NCI-H524 treated with DMSO at 0.1 percent for 48 hours (cell line): ENCODE measurements at places on chromosomes 2 and 18.

GRCh38 chr2:88658881-88659537, 31.7 kb upstream of the EIF2AK3 start:
- no peak for DNase-seq

GRCh38 chr2:43119303-43119702, 107.1 kb downstream of the ZFP36L2 start:
- DNase-seq, result no peak

DNA sequence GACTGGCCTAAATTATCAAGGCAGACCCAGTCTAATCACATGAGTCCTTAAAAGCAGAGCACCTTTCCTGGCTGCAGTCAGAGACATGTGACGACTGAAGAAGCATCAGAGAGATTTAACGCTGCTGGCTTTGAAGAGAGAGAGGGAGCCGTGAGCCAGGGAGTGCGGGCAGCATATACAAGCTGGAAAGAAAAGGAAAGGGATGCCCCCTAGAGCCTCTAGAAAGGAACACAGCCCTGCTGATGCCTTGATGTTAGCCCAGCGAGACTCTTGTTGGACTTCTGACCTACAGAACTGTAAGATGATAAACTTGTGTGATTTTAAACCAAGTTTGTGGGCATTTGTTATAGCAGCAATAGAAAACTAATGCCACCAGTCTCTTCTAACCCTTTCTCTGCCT, 58.1 kb downstream of the HEATR5B start:
- DNase-seq, result no peak

- DNase-seq, result no peak
These were observed 18.8 kb upstream of the KIDINS220 start for GRCh38 chr2:8856176-8856575.

- no peak for DNase-seq
These were observed 413.8 kb downstream of the RAD51AP2 start for GRCh38 chr2:17104454-17104853.

DNA sequence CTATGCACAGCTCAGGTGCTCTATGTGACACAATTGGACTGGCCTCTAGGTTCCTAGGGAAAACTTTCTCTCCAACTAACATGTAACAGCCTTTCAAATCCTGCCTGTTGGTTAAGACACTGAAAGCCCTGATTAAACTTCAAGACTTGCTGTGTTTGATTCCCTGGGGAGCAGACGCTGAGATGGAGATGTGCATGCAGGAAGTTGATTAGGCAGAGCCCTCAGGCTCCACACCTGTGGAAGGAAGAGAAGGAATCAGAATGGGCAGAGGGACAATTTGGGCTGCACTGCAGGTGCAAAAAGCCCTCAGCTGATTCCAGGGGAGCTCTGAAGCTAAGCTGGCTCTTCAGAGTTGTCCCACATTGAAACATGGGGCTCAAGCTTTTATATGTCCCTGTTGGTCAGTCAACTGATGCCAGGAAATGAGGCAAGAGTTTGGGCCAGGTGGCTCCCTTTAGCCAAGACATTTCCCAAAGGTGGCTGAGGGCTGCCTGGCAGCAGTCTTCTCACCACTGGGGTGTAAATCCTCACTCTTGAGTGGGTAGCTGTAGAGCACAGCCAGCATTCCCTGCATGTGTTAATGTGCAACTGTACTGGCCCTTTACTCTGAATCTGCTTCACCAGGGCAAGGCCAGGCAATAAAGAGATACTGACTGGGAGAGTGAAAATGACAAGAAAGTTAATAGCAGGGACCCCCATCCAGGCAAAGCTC, 199.5 kb upstream of the DDX18 start:
- DNase-seq, result no peak

DNA sequence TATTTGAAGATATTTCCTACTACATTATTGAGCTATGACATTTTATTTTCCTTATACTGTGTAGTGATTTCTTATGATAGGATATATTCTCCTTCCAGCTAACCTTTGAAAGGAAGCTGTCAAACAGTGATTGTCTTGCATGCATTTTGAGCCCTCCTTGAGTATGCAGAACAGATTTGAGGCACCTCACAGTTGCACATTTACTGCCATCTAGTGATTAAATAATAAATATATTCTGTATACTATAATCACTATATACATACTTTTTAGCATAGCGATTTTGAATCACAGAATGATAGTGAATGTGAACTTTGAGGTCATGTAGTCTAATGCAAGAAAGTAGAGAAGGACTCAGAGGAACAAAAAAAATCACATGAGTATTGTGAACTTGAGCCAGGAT, 268.4 kb upstream of the CDH19 start:
- DNase-seq, result no peak

- no peak for DNase-seq
These were observed 86.6 kb downstream of the POLR1A start for GRCh38 chr2:86019121-86019520.

- DNase-seq, result no peak
These were observed 311.9 kb downstream of the NRXN1 start for GRCh38 chr2:50719837-50720696.

- DNase-seq, result no peak
These were observed 321.7 kb upstream of the REV1 start for GRCh38 chr2:99811544-99811943.

GRCh38 chr2:232521959-232522622, 1.9 kb downstream of the PRSS56 start:
- no peak for DNase-seq

- no peak for DNase-seq
These were observed 77.2 kb upstream of the TXNDC2 start for GRCh38 chr18:9808295-9809241.

- DNase-seq, result no peak
These were observed 45.9 kb downstream of the ST6GAL2 start for GRCh38 chr2:106839849-106840595.

- no peak for DNase-seq
These were observed 40.6 kb downstream of the KIAA2012 start for GRCh38 chr2:202113571-202114142.

- no peak for DNase-seq
These were observed 40.4 kb downstream of the GRHL1 start for GRCh38 chr2:9991829-9992273.

GRCh38 chr18:46759890-46760289, 3.0 kb upstream of the ST8SIA5 start:
- DNase-seq, result peak; percentile 54

DNA sequence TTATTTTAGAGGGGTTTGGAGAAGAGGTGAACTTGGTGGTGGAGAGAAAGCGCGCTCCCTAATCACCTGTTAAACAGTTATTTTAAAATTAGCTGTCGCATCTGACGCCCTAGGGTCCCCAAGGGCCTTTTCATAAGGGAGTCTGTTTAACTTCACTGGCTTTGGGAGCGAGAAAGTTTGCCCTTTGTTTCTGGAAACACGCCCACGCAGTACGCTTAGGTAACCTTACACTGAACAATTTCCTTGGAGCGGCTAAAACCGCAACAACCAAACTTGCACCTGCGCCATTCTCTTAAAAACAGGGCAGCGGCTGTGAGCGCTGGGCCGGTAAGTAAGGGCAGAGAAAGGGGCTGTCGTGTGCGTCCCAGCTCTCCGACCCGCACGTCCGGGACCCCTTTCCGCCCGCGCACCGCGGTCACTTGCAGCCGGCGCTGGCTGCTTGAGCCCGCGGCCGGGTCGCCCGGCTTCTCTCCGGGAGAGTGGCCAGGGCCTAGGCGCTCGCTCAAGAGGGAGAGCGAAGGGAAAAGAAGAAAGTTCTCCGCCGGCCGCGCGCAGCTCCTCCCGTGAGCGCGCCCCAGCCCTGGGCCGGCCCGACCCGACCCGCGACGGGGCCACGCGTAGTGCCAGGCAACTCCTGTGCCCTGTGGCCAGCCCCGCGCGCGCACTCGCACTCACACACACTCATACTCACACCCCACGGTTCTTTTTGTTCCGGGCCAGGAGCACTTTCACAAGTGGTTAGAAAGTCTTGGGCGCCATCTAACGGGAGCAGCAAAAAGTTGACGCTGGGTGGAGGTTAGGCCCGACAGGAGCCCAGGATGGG, 19.2 kb downstream of the POU3F3 start:
- DNase-seq, result peak; percentile 37

- DNase-seq, result no peak
These were observed 89.9 kb downstream of the OXER1 start for GRCh38 chr2:42673989-42674579.

GRCh38 chr2:207107131-207107530, 58.6 kb downstream of the KLF7 start:
- no peak for DNase-seq

DNA sequence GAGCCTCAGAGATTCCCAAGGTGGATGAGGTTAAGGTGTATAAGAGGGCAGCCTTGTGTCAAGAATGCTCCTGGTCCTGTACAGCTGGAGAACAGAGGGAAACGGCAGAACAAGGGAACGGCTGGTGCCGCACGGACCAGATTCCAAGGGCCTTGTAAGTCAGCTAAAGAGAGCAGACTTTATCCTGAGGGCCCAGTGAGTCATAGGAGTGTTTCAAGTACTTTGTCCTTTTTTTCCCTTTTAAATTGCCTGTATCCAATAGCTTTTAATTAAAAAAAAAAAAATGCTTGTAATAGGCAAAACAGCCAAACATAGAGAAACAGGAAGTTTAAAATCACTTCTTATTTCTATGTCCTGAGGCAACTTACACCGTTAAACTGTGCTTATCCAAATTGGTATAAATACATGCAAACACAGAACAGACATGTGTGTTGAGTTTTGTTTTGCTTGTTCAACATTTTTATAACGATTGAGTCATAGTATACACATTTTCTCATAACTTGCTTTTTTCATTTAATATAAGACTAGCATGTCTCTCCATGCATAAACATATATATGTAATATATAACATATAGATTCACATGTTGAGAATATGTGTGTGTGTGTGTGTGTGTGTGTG, 42.1 kb upstream of the EVA1A start:
- DNase-seq, result no peak

- DNase-seq, result no peak
These were observed 14.5 kb downstream of the PDCD1 start for GRCh38 chr2:241844066-241844728.

- DNase-seq, result no peak
These were observed 92.1 kb downstream of the ZNF385B start for GRCh38 chr2:179769323-179769722.

DNA sequence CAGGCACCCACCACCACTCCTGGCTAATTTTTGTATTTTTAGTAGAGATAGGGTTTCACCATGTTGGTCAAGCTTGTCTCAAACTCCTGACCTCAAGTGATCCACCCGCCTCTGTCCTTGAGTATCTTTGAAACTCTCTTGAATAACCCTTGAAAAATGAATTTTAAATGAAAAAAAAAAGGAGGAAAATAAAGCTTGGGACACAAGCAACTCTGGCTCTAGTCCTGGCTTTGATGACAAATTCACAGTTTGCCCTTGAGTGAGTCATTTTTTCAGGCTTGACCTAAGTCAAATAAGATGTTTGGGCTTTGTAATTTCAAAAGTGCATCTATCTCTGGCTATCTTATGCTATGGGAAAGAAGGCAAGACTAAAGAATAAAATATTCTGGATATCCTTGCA, 79.0 kb upstream of the TRIB2 start:
- no peak for DNase-seq

GRCh38 chr2:65392609-65393008, 39.8 kb downstream of the SPRED2 start:
- no peak for DNase-seq

- peak; percentile 34 for DNase-seq
These were observed 244.6 kb downstream of the BCL2 start for GRCh38 chr18:63074981-63075404.

DNA sequence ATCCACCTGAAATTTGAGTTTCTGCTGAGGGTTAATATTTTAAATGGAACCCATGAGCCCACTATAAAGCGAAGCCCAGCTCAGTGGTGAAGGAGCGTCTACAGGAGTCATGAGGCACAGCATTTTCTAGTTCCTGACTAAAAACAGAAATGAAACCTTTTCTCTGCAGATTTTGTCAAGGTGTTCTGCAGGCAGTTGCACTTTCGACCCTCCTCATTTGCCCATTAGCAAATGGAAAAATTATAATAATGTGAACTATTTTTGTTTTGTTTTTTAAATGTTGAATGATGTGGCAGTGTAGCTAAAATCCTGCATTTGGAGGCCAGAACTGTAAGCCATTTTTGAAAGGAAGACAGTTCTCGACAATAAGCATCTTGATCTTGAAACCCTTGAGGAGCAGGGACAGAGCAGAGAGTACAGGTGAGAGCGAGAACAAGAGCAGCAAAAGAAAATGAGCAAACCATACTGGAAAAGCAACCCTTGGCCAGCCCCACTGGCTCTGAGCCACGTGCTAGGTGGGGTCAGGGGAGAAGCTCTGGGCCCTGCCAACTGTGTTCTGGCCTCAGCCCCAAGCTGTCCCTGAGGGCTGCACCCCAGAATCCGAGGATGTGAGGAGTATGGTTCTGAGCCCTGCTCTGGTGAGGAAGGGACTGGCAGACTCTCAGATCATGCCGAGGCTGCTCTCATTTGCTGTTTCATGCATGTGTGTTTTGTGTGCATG, 26.4 kb upstream of the COPS8 start:
- DNase-seq, result no peak

- DNase-seq, result no peak
These were observed 344.3 kb upstream of the KCNH7 start for GRCh38 chr2:163182764-163183354.

DNA sequence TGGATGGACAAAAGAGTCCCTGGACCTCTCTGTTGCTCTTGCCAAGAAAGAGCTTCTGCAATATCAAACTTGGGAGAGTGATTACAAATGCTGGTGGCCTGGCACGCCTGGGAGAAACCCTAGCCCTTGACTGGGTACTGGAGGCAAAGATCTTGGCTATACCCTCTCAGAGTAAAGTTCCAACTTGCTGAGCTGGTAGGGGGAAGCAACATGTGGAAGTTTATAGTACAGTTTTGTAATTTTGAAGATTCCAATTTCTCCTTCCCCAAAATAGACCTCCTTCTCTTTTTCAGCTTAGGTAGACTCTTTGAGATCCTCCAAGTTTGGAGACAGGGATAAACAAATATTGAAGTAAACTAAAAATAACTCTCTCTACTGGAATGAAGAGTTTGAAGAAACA, 645.3 kb downstream of the NR4A2 start:
- no peak for DNase-seq

DNA sequence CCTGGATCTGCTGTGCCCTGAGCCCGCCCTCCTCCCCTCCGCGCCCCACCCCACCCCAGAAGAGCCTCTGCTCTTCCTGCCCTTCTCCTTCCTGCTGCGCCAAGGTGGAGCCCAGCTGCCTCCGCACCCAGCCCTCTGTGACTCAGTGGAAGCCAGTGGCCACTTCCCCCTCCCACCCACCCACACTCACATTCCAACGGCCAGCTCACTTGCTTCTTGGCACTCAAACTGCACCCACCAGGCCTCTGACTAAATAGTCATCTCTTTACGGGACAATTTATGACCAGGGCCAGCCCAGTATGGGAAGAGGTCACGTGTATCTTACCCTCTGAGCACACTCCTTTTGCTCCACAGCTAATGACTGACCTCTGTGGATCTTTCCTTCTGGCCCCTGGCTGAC, 150.4 kb upstream of the SLC1A4 start:
- no peak for DNase-seq

- no peak for DNase-seq
These were observed 94.1 kb downstream of the KLHL29 start for GRCh38 chr2:23478933-23479683.

- DNase-seq, result no peak
These were observed 6.1 kb downstream of the LBH start for GRCh38 chr2:30237239-30237965.

GRCh38 chr18:31778391-31778950, 17.8 kb upstream of the SLC25A52 start:
- DNase-seq, result no peak

GRCh38 chr18:1232867-1233266, 328.2 kb downstream of the ADCYAP1 start:
- no peak for DNase-seq
